ENCODE measurements at places on chromosomes 2 and 18.
A peak's percentile ranks its signal among the peaks of the same experiment; 100 is the strongest.

- no peak for DNase-seq
These were observed 105.8 kb upstream of the PID1 start for GRCh38 chr2:229376866-229377265.

DNA sequence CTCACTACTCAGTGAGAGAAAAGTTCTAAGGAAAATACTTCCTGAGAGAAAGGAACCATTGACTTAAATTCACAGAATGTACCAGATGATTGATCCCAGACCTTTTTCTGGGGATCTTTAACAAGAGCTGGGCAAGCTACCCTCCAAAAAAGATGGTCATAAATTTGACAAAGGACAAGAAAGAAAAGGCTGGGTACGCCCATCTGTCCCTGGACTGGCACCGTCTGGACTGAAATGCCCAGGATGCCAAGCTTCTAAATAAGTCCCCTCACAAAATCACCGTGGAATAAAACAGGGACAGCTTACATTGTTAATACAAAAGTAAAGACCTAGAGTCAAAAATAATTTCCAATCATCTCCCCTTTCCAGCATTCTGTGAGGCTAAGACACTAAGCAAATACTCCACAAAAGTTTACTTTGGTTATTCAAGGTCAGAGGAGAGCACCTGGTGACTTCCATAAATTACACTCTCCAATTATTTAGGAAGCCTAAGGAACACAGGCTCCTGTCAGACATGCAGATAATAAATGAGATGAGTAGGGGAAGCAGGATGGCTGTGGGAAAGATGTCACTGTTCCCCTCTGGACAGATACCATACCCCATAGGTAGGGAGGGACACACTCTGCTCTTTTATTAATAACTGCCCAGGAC is 69.9 kb downstream of the UXS1 start:
- no peak for DNase-seq

- no peak for DNase-seq
These were observed 484.7 kb upstream of the NRP2 start for GRCh38 chr2:205197468-205198139.

DNA sequence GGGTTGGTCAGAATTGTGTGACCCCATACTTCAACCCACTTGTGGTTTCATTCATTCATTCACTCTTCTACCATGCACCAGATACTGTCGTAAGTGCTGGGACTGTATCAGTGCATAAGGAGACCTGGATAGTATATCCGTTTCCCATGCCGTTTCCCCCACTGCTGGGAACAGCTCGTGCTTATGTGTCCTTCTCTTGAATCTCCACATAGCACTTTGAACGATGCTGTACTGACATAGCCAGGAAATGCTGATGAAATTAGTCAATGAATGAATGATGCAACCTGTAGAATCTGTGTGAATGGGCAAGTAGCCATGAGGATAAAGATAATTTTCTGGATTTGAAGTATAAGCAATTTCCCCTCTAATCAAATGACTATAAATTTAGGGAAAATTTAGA is 276.1 kb downstream of the BCL2 start:
- DNase-seq = no peak

DNA sequence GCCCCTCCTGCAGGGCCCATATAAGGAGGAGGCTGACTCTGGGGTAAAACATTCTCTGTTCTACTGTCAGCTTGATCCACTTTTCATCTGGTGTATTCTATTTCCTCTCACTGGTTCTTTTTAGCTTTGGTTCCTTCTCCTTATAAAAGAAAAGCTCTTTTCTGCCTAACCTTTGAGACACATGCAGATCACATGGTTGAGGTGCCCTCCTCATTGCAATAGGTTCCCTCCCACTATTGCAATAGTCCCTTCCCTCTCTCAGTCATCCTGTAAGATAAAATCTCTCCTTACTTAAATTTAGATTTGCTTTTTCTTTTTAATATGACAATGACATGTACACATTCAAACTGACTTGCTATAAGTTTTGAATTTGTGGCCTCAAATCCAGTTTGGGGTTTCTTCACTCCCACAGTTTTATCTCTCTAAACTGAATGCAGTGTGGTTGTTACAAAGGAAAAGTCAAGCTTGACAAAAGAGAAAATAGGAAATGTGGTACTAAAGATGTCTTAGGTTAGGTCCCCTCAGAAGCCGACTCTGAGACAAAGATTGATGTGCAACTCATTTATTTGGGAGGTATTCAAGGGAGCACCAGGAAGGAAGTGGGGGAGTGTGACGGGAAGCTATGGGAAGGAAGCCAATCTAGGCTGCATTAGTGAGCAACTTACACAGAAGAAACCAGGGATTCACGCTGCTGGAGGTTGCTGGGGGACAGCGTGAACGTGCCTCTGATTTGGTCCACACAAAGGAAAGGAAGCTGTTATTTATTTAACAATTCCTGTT is 127.6 kb upstream of the LINC00305 start:
- no peak for DNase-seq

DNA sequence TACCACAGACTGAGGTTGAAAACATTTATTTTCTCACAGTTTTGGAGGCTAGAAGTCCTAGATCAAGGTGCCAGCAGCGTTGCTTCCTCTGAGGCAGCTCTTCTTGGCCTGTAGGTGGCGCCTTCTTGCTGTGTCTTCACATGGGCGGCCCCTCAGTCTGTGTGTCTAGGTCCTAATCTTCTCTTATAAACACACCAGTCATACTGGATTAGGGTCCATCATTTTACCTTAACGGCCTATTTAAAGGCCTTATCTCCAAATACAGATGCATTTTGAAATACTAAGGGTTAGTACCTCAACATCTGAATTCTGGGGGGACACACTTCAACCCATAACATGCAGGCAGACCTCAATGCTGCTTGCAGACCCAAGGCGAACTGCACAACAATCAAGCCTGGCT is 4.4 kb upstream of the RMC1 start:
- DNase-seq = peak; percentile 85

All from body of pancreas (tissue), 4 donors.